ENCODE measurements at places on chromosomes 11 and 22.
A peak's percentile ranks its signal among the peaks of the same experiment; 100 is the strongest.

DNA sequence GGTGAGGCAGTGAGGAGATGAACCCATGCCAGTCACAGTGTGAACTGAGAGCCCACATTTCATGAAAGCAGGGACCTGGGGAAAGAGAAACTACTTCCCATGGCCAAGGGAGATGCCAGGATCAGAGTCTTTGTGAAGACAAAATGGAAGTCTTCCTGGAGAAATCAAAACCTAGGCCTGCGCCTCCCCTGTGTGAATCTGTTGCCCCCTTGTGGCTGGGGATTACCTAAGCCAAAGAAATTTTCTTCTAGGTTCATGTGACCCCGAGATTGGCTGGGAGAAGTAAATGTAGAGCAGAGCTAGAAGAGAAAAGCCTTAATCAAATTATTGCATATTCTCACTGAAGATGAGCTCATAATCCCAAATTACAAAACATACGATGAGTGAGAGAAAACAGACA, 1075.3 kb downstream of the TBC1D22A start:
- DNase-seq = no peak

- no peak for DNase-seq
Measured at GRCh38 chr11:16860617-16861016, 122.2 kb downstream of the C11orf58 start.

GRCh38 chr22:37302674-37303555, 20.6 kb downstream of the CYTH4 start:
- DNase-seq = no peak

- peak; percentile 81 for DNase-seq
Measured at GRCh38 chr11:66068923-66069714, 953 bp upstream of the PACS1 start.

GRCh38 chr11:60890696-60891095, 15.7 kb downstream of the PRPF19 start:
- no peak for DNase-seq

DNA sequence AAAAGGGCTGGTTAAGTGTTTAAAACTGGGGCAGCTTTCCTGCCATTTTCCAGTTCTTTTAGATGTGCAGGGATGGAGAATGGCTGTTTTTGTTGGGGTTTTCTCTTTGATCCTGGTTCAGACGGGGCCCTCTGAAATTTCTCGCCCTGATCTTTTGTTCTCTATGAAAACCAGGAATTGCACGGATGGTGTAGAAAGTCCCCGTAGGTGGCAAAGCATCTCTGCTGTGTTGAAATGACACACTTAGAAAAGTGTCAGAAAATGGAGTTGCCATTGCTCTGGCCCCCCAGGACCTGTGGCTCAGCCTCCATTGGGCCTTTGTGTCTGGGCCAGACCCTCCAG, 63.0 kb downstream of the PARVB start:
- no peak for DNase-seq

DNA sequence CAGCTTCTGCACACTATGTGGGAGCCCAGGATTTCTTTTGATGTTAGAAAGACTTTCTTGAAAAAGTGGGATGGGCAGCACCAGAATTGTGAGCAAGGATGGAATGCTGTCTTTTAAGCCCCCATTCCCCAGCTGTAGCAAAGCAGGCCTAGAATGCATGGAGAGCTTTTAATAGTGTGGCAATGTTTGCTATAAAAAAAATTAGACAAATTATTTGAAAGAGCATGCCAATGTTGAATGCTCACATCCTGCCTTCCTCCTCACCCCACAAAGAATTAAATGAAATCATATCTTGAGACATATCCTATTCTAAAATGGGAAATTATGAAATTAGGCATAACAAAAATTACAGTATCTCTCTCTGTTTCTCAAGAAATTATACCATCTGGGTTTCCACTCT, 154.7 kb downstream of the C11orf91 start:
- DNase-seq = no peak

DNA sequence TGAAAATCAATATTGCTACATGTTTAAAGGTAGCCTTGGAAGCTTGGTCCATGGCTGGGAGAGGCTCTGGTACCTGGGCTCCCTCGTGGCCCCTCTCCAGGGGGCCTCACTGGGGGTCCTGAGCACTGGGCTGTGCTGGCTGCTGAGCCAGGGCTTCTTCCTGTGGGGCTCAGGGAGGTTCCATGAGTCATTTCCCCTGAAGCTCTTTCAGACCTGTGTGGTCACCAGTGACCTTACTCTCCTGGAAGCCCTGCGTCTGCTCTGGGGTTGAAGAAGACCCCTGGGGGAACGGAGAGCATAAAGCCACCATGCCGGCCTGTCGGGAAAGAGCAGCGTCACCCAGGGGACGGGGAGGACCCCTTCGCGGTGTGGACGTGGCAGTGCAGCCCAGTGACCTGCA, 389.0 kb downstream of the TBC1D22A start:
- no peak for DNase-seq

- no peak for DNase-seq
Measured at GRCh38 chr22:49259839-49260615, 567.6 kb downstream of the BRD1 start.

DNA sequence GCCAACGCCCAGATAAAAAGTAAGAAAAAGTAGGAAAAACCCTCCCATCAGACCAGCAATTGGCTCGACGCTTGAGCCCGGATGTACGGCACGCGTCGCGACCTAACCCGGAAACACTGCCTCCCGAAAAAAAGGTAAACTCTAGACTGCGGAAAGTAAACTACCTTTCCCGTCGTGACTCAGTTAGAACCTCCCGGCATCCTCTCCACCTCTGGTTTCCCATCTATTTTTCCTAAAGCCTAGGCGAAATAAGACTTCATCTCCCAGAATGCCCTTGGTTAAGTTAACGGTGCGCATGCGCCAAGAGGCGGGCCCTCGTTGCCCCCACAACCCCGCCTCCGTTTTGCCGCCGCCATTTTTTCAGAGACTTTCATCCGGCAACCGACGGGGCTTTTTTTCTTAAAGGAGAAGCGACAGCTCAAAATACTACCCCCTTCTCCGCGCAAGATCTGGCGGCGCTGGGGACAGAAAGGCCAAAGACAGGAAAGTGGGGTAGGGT, 678 bp upstream of the ZFP91 start:
- DNase-seq = peak; percentile 95

GRCh38 chr22:27514601-27515523, 286.7 kb downstream of the MN1 start:
- no peak for DNase-seq

GRCh38 chr11:98701541-98701940, 319.2 kb upstream of the CNTN5 start:
- DNase-seq = no peak

DNA sequence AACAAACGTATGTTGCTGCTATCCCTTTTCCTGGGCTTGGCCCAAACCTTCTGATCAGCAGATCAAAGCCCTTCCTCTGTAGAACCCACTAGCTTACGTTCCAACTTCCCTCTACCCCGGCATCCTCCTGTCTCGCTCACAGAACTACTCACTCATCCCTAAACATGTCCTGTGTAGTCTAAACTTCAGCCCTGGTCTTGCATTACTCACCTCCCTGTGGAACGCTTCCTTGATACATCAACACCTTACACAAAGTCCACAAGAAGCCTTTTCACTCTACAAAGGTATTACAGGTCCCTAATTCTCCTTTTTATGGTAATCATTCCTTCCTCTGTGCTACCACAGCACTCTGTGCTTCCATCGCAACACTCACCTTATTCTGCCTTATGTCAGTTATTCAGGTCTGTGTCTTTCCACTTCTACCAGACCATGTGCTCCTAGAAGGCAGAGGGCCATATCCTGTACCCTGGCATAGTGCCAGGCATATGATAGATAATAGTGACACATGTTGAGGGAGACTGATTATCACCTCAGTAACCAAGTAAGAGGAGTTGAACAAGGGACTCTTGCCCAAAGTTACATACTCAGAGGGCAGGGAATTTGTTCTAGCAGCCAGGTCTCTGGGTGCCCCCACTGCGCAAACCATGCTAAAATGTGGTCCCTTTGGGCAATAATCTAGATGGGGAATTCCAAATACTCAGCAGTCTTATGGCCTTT, 41.6 kb downstream of the USP35 start:
- no peak for DNase-seq

DNA sequence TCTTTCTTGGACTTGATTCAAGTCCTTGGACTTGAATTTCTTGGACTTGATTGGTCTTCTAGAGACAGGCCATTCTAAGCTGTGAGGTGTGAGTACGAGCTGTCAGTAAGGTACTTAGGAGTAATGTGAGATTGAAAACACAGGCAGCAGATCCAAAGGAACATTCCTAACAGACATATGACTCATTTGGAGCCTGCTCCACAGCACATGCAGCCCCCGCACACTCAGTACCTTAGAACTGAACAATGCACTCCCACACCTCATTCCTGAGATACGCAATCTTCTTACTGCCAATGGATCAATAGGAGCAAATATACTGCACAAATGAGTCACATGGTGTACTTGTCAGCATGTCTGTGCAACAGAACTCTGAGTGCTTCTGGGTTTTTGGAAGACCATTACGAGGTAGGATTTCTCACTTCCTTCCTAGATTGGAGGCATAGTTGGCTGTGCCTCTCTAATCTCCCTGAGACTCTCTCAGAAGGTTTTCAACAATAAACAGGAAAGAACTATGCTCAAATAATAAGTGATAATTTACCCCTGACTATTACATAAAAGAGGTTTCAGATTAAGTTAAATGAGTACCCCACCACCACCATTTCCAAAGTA, 243.1 kb downstream of the KCNA4 start:
- no peak for DNase-seq

GRCh38 chr22:31139866-31140716, at the start of gene PLA2G3:
Gene PLA2G3, minus strand, starts transcription at chr22:31140508. Its CDS starts 154 bp downstream, at chr22:31140354.
- no peak for DNase-seq

- no peak for DNase-seq
Measured at GRCh38 chr11:131810541-131810940, 440.1 kb downstream of the NTM start.

GRCh38 chr22:29799217-29799680, 32.1 kb downstream of the UQCR10 start:
- DNase-seq = peak; percentile 98

- no peak for DNase-seq
Measured at GRCh38 chr11:27381238-27381666, 18.2 kb upstream of the CCDC34 start.

DNA sequence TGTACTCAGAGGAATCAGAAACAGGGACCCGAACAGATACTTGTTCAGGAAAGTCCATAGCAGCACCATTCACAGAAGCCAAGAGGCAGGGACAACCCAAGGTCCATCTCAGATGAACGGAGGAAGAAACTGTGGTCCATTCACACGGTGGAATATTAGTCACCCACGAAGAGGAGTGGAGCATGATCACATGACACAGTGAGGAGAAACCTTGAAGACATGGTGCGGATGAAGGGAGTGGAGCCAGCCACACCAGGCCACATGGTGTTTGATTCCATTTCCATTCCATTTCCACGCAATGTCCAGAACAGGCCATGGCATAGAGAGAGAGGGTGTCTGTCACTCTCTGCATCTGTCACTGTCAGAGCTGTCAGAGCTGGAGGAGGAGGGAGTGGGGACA, 30.7 kb downstream of the NADSYN1 start:
- DNase-seq = no peak

DNA sequence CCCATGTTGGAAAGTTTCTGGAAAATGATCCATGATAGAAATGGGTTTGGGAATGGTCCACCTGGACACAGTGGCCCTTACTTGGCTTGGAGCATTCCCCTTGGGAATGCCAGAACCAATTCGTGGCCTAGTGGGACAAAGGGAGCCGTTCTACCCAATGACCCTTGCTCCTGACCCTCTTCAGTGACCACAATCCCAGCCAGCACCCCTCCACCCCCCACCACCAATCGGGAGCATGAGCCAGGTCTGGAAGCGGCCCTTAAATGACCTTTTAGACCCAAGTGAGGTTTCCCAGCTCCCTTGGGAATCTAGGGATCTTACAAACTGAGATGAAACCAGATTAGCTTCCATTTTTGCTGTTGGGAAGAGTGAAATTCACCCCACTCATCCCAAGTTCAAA, 51.3 kb upstream of the CDON start:
- no peak for DNase-seq

DNA sequence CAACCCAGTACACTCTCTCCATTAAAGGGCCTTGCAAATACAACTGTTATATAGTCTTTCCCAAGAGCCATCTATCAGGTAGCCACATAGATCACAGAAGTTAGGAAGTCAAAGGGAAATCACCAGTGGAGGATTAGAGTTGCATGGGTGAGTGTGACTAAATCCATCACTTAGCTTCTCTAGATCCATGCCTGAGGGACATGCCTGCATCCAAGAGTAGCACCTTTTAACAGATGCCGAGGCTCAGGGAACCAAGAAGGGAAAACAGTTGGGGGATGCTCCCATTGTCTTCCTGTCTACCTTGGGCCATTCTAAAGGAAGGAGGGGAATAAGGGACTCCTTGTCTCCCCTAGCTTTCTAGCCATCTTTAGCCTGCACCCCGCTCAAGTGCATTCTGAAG, 77.9 kb downstream of the XRRA1 start:
- peak; percentile 2 for DNase-seq

GRCh38 chr22:35064664-35065063, 1.3 kb upstream of the ISX start:
- peak; percentile 82 for DNase-seq

- peak; percentile 50 for DNase-seq
Measured at GRCh38 chr11:64400102-64400501, 41.1 kb downstream of the RPS6KA4 start.

DNA sequence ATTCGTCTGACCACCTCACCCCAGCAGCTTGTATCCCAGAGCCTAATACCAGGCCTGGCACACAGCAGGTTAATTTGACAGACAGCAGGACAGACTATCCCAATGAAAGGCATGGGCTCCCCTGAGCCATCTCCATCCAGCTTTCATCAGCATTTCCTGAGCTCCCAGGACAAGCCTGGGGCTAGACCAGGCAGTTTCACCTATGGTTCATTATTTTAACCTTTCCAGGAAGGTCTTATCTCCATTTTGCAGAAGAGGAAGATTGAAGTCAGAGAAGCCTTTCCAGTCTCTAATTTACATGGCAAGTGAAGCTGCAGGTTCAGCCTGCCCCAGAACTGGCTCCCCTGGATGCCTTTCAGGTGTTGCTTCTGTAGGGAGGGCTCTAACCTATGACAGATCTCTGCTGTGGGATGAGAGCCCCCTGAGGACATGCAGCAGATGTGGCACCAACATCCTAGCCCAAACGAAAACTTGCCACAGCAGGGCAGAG, 17.0 kb downstream of the ARRB1 start:
- DNase-seq = no peak

GRCh38 chr11:91005458-91005857, 782.6 kb upstream of the CHORDC1 start:
- no peak for DNase-seq

DNA sequence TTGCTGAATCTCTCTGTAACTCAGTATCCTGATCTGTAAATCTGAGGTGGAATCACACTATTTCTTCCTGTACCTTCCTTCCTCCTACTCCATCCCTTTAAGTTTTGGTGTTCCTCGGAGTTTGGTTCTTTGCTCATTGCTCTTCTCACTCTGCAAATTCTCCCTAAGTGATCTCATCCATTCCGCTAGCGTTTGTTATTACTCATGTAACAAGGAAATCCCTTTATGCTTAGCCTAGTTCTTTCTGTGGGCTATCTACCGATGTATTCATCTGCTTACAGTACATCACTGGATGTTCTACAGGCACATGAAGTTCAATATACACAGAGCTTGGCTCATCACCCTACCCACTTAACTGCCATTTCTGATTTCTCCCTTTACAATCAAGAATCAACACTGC, 1.6 kb upstream of the CEP295 start:
- no peak for DNase-seq

GRCh38 chr11:124928942-124929665, 6.7 kb downstream of the HEPACAM start:
- peak; percentile 43 for DNase-seq

- no peak for DNase-seq
Measured at GRCh38 chr22:20931126-20931654, 14.0 kb downstream of the CRKL start.

GRCh38 chr11:14374922-14375830, 16.2 kb upstream of the RRAS2 start:
- DNase-seq = no peak

- DNase-seq = no peak
Measured at GRCh38 chr22:19959043-19959586, 17.5 kb upstream of the TXNRD2 start.

All from MV-4-11 (cell line).